ENCODE measurements at places on chromosomes 6 and 20.

DNA sequence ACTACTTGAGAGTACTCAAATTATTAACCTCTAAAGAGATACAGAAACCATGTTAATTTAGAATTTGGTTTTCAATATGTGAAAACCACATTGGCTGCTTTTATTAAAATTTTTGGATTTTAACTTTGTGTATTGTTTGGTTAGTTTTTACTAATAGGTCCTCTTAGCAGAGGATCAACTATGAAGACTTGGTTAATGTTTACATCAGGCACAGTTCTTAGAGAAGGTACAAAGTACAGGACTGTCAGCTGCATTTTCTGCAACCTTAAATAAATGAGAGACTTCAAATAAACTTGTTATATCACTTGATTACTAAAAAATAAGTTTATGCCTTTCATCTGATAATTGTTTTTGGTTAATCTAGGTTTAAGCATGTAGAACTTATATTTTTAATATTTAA, 89.1 kb downstream of the PHF3 start:
- no peak for DNase-seq

DNA sequence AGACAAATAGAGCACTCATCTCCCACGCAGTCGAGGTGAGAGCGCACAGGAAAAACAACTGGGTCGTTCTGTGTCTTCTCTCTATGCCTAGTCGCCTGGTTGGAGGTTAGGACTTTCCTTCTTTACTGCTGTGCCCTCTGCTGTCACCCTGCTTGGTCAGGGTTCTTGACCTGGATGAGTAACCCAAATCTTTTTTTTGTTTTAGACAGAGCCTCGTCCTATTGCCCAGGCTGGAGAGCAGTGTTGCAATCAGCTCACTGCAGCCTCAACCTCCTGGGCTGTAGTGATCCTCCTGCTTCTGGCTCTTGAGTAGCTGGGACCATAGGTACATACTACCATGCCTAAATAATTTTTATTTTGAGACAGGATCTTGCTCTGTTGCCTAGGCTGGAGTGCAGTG, 24.5 kb downstream of the PRPF6 start:
- no peak for DNase-seq

GRCh38 chr6:53529324-53530036, 15.4 kb downstream of the GCLC start:
- DNase-seq = no peak

GRCh38 chr6:4125933-4126864, 9.2 kb downstream of the ECI2 start:
- no peak for DNase-seq

- peak; percentile 45 for DNase-seq
These were observed 544 bp downstream of the SMIM29 start for GRCh38 chr6:34248198-34248726.

DNA sequence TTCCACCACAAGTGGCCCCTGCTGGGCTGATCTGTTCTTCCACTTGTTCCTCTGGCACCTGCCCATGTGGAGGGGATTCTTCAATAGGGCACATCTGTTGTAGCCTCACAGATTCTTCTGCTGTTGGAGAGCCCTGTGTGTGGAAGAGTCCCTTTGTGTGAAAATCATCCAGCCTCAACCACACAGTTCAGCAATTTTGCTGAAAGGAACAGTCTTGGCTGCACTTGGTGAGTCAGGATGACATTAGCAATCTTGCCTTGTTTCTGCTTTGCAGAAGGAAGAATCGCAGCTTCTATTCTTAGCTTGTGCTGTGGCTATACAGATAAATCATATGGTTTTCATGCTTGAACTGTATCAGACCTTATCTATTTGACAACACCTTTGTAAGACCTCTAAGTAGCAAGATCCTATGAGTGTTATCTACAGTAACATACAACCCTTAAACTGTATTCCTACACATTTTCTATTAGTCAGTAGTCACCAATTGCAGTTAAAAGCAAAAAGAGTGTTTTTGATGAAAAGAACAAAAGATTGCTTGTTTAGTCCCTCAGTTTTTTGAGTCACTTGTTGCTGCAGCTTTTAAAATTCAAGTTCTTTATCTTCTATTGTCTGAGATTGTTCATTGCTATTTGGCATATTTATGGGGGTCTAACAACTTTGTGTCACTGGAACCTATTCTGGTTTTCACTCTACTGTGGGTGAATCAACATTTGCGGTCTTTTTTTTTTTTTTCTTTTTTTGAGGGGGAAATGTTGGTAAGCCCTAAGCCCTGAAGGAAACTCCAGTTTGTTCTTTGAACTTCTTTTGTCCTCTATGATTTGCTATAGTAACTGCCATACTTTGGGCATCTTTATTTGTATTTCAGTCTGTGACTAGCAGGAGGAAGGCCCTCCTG, 231.6 kb downstream of the TFAP2B start:
- DNase-seq = no peak

DNA sequence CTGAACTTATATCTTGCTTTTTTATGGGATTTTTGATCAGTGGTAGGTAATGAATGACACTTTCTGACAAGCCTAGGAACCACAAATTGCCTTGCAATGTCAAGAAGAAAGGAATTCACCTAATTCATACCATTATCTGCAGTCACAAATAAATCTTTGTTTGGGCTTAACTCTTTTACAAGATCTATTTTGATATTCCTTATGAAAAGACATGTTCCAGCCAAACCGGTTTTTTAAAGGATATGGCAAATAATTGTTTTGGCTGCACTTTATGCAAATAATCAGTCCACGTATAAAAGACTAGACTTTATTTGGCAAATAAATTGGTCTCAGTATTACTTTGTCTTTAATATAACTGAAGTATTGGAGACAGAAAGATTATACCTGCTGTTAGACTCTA, 771.7 kb upstream of the ADGRB3 start:
- DNase-seq = no peak

- DNase-seq = no peak
These were observed 79.9 kb upstream of the SPTLC3 start for GRCh38 chr20:12928755-12929401.

DNA sequence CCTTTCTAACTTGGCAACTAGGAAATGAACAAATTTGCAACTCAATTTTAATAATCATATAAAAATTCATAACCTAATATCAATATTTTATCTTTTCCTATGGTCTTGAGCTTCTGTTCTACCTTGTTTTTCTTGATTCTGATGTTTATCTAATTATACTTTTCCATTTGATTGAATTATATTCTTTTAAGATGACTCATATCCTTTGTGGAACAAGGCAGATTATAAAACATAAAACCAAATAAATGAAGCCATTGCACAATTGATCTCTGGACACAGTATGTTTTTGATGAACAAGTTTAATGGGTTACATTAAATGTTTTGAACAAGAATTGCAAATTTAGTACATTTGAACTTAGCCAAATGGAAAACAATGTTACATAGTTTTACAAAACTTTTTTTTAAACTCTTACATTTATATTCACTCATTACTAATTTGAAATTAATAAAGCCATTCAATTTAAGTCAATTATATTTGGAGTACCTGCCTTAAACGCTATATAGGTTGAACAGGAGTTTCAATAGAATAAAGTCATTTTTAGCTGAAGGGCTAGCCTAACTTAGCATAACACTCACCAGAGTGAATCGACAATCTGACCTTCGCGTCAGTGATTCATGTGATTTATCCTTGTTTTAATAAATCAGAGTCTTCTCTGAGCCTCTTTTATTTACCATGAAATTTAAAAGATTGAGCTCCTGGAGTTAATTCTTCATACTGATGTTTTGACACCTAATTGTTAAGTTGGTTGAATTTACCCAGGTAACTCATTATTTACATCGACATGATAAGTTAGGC, 3.8 kb downstream of the NCOA7 start:
- DNase-seq = no peak

DNA sequence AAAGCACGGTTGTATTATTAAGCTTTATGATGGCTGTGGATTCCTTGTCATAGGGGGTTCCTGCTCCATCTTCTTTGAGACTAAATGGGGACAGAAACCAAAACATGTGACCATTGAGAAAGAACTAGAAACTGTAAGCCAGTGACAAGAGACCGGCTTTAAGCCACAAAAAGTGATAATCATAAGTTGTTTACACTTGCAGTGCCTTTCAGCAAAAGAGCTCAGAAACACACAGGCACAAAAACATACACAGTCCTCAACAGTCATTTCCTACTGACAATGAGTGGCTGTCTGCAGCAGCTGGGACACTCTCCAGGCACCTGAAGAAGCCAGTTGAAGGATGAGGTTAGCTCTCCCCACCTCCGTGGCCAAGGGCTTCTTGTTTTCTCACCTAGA, 20.0 kb upstream of the UBE2J1 start:
- DNase-seq = no peak

DNA sequence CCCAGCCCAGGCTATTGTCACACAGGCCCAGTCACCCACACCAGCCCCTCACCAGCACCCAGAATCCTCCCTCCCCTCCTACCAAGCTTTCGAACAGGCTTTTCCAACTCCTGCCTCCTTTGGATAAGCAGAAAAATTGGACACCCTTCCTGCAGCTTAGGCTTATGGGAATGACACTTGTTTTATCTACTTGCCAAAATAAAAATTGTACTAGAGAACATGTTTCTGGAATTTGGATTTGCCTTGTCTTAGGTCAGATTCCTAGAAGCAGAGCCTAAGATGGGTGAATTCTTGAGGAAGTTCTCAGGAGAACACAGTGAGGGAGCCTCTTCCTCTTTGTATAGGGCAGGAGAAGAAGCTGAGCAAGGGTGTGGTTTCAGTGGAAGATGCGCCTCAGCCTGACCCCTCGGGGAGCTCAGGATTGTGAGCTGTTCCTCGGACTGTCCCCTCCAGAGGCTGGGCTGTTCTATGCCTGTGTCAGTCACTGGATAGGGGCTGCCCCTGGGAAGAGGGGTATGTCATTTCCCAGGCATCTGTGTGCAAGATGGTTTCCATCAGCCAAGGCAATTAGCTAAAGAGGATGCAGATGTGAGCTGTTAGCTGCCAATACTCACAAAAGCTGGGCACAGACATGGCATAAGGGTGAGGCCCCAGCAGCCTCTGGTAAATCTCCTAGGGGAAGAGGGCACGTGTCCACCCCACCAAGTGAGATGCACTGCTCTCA, 33.9 kb downstream of the ITPR3 start:
- DNase-seq = no peak

- DNase-seq = no peak
These were observed 3.7 kb downstream of the GRIK2 start for GRCh38 chr6:101397199-101397598.

DNA sequence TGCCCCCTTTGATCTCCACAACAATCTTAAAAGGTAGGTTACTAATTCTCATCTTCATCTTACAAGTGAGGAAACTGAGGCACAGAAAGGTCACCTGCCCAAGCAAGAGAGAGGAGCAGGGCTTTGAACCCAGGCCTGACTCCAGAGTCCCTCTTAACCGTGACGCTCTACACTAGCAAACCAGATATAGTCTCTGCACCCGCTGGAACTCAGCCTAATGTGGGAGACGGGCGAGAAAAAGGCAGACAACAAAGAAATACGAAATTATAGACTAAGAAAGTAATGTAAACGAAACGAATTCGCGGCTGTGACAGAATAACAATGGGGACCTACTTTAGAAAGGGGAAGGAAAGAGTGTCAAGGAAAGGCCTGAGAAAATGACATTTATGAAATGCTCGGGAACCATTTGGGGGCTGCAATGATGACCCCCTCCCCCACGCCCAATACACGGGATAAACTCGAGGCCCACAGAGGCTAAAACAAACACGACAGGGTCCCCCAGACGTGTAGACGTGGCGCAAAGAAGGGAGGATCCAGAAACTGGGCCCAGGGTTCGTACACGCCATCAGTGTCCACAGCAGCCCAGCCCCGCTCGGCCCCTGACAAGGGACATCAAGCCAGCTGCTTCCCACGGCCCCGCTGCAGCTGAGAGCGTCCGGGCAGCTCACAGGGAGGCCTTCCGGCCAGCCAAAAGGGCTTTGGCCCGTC, 637 bp downstream of the TRPC4AP start:
- no peak for DNase-seq

- no peak for DNase-seq
These were observed 3.0 kb downstream of the ANKRD66 start for GRCh38 chr6:46749731-46750130.

- no peak for DNase-seq
These were observed 226.8 kb downstream of the UST start for GRCh38 chr6:148973538-148974208.

- peak; percentile 9 for DNase-seq
These were observed 3.8 kb downstream of the MTCL3 start for GRCh38 chr6:127515234-127515793.

DNA sequence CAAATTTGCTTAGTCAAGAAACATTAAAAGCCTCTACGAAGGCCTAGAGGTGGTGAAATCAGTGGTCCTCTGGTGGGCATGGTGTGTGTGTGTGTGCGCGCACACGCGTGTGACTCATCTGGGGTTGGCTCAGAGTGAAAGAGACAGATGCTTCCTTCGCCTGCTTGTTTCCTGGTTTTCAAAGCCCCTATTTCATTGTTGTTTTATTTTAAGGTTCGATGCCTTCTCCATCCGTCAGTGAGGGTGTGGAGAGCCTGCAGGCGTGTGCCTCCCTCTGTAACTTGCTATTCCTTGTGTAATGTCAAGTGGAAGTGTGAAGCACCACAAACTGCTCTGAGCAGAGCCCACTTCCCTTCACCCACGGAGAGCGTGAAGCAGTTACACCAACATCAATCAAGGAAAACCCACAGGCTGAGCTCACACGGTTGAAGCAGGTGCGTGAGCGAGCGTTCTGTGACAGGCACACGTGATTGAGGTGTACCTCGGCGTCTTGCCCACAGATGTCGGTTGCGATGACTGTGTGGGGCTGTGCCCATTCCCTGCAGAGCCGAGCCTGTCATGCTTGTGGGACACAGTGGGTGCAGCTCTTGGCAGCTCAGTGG, 233.9 kb downstream of the PRL start:
- peak; percentile 74 for DNase-seq

DNA sequence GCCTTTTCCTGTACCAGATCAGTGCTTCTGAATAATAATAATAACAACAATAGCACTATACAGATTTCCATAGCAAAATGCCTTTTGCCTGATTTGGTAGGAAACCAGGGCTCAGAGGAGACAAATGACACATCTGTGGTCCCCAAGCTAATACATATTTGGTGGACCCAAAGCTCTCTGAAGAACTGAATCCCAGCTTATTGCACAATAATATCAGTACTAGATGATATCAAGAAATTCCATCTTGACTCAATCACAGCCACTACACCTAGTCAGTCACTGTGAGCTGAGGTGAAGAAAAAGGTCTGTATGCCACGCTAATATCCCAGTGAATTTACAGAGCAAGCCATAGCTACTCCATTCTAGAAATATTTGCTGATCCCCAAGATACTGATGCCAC, 270.6 kb upstream of the RIN2 start:
- no peak for DNase-seq

DNA sequence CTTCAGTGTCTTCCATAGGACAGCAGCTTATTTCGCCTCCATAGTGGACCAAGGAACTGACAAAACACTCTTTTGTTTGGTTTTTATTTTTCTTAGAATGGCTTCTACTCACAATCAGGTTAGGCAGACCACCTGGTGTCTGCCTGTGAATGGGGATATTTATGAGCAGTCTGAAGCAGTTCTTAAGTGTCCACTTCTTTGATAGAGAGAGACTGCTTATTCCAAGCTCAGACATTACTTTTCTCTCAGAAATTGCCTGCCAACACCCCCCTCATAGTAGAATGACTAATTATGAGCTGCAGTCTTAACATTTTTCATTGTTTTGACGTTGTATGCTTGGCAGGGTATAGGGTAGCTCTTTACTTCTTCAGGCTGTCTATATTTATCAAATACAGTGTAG, 174.7 kb downstream of the ZFAND3 start:
- DNase-seq = no peak
